CD4-positive, alpha-beta T cell treated with Interleukin-12 subunit alpha and Interleukin-12 subunit beta, for 1 hour (primary cell): ENCODE measurements at places on chromosomes 4 and X.

GRCh38 chrX:134694333-134695322 is 36.4 kb upstream of the PLAC1 start:
- DNase-seq = no peak

DNA sequence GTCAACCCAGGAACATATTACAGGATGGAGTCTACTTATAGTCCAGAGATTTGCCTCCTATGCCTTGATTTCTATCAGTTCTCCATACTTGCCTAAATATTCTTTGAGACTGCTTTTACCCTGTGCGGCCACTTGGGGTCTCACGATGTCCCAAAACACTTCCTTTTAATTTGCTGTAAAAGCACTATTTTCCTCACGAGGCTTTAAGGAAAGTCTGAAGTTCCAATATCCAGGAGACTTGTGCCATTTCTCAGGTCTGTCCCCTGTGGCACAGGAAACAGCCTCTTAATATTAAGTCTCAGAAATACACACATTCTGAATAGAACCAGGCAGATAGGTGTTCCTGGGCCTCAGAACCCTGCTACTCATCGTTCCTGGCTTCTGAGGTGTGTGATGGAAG is 142.9 kb downstream of the TMEM164 start:
- DNase-seq = peak; percentile 20

DNA sequence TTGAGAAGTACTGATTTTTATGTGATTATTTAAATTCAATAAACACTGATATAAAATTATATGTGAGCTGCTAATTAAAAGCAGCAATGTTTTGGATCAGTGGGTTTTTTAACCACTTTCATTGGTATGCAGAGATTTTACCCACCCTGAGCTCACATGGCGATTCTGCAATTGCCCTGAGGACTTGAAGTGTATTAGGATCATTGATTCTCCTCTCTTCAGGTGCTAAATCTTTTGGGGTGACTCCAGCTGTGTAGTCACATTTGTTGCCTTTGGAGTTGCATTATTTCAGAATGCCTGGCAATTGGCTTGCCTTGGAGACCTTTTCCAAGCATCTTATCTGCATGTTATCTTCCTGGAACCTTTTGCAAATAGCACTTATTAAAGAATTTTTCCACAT is 51.3 kb downstream of the UGT8 start:
- no peak for DNase-seq

DNA sequence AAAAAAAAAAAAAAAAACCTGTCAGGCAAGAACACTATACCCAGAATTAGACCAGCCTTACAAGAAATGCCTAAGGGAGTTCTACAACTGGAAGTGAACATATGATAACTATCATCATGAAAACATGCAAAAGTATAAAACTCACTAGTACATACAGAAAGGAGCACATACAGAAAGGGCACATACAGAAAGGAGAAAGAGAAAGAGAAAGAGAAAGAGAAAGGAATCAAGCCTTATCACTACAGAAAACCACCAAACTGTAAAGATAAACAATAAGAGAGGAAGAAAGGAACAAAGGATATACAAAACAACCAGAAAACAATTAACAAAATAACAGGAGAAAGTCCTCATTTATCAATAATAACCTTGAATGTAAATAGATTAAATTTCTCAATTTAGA is 50.4 kb downstream of the PHKA1 start:
- DNase-seq = no peak

- no peak for DNase-seq
Observed at GRCh38 chr4:65719635-65720034, 49.3 kb upstream of the EPHA5 start.
